Skeletal muscle cell (primary cell): ENCODE measurements at places on chromosomes 2 and 18.

GRCh38 chr2:207876842-207877535 lies 107.3 kb upstream of the FZD5 start:
- DNase-seq = no peak

GRCh38 chr2:27705851-27706622 lies 42.3 kb downstream of the SLC4A1AP start:
- peak; percentile 96 for DNase-seq

- no peak for DNase-seq
Measured at GRCh38 chr2:42859006-42859552, 66.7 kb upstream of the HAAO start.

DNA sequence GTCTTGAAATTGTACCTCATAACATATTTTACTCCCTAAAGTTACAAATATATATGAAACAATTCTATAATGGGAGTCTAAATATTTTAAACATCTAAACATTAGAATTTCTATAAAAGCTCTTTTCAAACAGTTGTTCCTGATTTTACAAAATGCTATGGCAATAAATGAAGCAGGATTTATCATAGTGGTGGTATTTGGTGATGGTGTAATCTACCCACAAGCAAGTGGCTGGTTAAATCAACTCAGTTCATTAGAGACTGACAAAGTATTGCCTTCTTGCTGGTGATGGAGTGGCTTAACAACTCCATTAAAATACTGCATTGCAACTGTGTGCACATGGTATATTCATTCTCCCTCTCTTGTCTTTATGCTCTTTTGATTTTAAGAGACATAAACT lies 138.9 kb downstream of the PMAIP1 start:
- DNase-seq = no peak

- peak; percentile 85 for DNase-seq
Measured at GRCh38 chr2:118123561-118124232, 35.4 kb downstream of the INSIG2 start.

DNA sequence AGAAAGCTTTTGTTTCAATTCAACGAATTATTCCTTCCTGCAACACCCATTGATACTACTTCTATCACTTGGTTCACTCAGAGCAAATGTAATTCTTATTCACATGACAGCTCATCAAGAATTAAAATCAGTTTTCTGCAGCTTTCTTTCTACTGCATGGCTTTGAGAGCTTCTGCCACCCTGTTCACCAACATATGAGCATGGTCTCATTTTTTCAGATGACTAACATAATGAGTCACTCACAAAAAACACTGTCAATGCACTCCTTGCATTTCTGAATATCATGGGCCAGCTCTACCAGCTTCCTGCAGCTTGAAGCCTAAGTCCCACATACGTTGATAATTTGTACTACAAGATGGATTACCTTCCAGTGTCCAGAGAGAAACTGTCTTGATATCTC lies 342.9 kb downstream of the LRATD1 start:
- no peak for DNase-seq

GRCh38 chr2:207183506-207183905 lies 17.8 kb upstream of the KLF7 start:
- no peak for DNase-seq

- no peak for DNase-seq
Measured at GRCh38 chr18:43092539-43092938, 22.9 kb downstream of the RIT2 start.

GRCh38 chr2:46001290-46001689 lies 295.9 kb upstream of the EPAS1 start:
- DNase-seq = no peak

- peak; percentile 19 for DNase-seq
Measured at GRCh38 chr2:230184727-230185578, 34.8 kb downstream of the SP110 start.

GRCh38 chr2:173124441-173124840 lies 48.8 kb downstream of the MAP3K20 start:
- no peak for DNase-seq

- DNase-seq = no peak
Measured at GRCh38 chr2:167191588-167191987, 303.3 kb downstream of the XIRP2 start.

GRCh38 chr2:47321006-47321405 lies 82.0 kb upstream of the MSH2 start:
- DNase-seq = no peak

GRCh38 chr18:46429130-46429529 lies 227.9 kb downstream of the LOXHD1 start:
- DNase-seq = no peak

GRCh38 chr2:233422050-233422639 lies 67.9 kb downstream of the DGKD start:
- DNase-seq = no peak

DNA sequence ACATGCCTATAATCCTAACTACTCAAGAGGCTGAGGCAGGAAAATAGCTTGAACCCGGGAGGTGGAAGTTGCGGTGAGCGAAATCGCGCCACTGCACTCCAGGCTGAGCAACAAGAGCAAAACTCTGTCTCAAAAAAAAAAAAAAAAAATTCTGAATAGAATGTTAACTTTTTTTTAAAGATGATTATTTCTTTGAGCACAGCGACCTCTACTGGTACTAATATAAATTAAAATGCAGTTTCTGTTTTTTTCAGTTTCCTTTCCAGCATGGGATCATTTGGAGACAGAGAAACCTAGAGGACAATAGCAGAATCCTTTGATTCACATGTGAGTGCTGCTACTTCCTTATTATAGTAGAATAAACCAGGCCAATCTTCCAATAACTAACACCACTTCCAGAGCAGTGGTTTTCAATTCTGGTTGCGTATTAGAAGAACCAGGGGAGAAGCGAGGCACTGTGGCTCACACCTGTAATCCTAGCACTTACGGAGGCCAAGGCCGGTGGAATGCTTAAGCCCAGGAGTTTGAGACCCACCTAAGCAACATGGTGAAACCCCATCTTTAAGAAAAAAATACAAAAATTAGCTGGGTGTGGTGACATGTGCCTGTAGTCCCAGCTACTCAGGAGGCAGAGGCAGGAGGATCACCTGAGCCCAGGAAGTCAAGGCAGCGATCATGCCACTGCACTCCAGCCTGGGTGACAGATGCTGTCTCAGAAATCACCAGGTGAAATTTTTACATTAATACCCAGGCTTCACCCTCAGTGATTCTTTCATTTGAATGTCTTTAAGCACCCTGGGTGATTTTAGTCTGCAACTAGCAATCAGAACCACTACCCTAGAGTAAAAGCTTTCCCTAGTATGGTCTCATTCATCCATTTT lies 10.1 kb downstream of the SRSF7 start:
- no peak for DNase-seq

GRCh38 chr2:81981585-81981984 lies 1677.0 kb upstream of the LRRTM1 start:
- DNase-seq = no peak

DNA sequence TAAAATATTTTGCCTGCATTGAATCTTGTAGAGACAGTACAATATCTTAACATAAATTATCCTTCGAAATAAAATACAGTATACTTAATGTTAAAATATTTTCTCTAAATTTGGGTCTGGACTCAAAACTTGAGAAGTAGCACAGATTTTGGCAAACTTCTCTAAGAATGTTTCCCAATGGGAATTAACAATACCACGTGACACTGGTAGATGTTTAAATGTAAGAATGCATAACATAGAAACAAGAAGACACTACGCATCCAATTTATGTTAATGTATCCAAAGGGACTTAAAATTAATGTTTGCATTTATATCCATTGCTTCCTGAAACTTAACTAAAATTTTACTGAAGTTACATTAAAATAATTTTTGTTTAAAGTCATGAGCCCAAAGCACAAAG lies 1460.9 kb downstream of the LRP1B start:
- no peak for DNase-seq

- DNase-seq = no peak
Measured at GRCh38 chr2:210004881-210005280, 2.4 kb downstream of the RPE start.

DNA sequence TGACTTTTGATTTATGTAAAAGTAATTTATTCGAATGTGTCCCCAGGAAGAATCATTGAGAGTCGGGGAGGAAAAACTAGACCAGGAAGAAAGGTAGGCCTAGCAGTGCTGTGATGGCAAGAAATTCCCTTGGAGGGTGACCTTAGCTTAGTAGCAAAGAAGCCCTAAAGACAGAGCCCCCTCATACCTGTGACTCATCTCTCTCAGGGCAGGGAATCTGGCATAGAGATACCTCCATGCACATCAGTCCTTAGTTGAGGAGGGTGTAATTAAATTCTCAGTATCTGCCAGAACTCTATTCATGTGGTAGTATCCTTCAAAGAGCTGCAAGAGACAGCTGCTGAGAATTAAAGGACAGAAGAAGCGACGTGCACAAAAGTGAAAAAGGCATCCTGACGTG lies 360.3 kb downstream of the FBXO15 start:
- DNase-seq = no peak

DNA sequence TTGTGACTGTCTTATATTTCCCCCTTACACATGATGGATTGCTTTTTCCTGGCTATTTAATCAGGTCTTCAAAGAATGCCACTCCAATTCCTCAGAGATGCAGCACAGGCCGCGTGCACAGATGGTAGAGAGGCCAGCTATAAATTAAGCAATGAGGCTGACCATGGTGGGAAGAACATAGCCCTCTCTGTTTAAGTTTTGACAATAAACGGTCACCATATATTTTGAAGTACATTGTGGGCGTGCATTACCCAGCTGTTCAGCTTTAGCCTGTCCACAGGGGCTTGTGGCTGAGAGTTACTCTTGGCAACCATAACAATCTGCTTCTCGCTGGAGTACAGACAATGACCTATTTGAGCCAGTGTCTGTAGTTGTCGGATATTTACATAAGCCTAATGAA lies 730.8 kb downstream of the DCC start:
- DNase-seq = no peak

GRCh38 chr2:31234683-31235503 lies 941 bp downstream of the EHD3 start:
- DNase-seq = no peak

DNA sequence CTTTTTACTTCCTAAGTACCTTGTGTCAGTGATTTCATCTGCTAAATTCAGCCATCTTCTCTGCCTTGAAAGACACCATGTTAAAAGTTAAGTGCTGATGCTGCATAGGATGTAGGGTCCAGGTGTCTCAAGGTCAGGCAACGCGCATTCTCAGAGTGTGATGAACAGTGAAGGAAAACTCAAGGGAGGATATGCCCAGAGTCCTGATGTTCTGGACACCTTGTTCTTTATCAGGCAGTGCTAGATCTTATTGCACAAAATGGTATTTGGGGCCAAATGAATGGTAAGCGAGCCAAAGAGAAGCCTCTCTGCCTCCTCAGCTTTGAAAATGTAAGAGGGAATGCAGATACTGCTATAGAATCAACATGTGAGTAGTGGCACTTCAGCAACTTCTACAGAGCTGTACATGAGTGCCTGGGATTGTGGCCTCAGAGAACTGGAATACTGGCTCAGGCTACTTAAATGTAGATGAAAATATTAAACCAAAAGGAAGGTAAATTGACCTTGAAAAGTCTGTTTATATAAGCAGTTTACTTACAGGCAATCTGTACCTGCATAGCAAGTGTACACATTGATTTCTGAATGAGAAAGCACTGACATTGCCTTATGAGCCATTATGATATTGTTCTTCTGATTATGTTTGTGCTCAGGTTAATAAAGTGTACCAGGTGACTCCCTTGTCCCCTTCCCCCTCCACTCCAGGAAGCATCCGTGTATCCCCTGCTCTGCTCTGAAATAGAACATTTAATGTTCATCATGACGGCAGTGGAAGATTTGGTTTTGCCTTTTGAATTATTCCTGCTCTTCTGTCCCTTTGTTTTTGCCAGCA lies 86.7 kb upstream of the RANBP2 start:
- DNase-seq = no peak

DNA sequence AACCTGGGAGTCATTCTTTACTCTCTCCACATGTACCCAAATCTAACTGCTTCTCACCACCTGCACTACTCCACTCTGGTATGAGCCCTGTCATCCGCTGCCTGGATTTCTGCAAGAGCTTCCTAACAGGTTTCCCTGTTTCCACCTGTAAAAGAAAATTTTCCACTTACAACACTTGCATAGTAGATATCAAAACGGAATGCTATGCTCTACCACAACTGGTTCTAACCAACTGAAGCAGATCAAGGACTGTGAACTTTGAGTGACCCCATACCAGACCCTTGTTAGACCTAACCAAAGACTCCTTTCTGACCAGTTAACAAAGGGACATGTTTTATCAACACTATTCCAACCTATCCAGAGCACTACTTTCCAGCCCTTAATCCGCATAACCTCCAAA lies 3.8 kb upstream of the TMEM131 start:
- no peak for DNase-seq

DNA sequence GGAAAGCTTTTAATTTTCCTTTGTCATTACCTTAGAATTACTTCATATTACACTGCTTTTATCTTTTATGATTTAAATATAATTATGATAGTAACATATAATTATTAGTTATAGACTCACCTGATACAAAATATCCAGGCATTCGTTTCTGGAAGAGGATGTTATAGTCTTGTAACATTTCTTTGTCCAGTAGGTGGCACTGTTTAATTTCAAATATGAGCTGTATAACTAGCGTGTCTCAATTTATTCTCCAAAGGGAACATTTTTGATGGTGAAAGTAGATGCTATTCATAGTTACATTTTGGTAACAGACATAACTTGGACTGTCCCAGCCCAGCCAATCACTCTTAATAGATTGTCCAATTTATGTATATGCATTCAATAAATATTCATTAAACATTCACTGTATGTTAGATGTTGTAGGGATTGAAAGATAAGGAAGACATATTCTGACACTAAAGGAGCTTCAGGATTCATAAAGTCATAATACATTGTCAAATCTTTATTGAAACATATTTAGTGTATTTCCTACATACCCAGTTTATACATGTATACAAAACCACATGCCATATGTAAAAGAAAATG lies 19.2 kb downstream of the DAW1 start:
- DNase-seq = no peak

DNA sequence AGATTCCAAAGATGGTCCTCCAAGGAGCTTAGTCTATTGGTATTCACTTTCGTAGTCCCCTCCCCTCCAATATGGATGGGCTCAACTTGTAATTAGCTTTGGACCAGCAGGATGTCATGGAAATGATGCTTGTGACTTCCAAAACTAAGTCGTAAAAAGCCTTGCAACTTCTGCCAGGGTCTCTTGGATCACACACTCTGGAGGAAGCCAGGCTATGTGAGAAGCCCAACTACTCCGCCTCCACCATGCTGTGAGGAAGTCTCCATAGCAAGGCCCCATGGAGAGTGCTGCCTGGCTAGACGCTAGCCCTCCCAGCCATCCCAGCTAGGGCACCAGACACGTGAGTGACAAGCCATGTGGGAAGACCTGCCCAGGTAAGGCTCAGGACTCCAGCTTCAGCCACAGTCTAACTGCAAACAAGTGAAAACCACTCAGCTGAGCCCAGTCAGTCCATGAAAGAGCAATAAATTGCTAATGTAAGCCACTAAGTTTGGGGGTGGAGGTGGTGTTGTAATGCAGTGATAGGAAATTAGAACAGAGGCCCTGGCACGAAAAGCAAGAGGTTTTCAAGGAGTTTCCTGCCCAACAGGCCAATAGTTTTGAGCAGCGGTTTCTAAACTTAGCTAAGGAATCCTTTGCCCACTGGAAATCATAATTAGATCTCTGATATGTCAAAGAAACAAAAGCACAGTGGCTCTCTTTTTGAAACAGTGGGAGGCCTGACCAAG lies 77.5 kb upstream of the GLI2 start:
- DNase-seq = no peak

- no peak for DNase-seq
Measured at GRCh38 chr18:44798433-44799048, 117.9 kb downstream of the SETBP1 start.

- DNase-seq = no peak
Measured at GRCh38 chr2:15166878-15167277, 394.3 kb downstream of the NBAS start.
